ENCODE measurements at places on chromosomes 5 and 9. TPM values are rescaled to one million over a fixed set of nuclear protein-coding genes. Genes with fewer than 3 reads are reported as not detected.

Gene TYRP1
- total RNA-seq: not detected

Gene PCDHGA7
- 7.3 TPM for total RNA-seq

Gene LRRC70
- 10.4 TPM for total RNA-seq

DNA sequence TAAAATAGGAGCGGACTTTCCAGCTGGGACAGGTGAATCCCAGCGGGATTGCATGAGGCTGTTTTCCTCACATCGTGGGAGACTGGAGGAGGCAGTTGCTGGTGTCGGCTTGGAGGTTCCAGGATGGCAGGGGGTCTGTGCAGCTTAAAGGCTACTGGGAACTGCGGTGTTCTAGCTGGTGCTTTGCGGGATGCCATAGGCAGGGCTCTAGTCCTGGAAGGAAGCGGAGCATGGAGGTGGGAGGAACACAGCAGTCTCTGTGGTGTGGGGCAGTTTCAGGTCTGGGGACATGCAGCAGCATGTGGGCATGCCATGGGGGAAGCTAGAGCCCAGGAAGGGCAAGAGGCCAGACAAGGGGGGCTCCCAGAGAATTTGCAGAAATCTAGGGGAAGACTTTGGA is 141.5 kb downstream of the NSG2 start:
- DNase-seq: no peak

DNA sequence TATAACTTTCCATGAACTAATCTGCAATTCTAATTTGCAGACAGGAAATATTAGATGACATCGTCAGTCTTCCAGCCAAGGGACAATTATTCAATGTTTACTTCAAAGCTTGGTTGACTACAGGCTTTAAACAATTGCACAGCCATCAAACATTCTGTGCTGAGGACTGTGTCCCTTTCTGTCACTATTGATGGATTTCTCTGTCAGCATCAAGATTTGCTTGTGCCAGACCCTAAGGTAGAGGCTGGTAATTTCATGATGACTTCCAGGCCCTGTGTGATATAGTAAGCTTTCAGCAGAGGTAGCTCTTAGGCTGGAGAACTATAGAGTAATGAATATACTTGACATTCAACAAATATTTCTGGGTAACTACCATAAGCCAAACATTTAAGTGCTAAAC is 229.3 kb upstream of the ACTBL2 start:
- no peak for DNase-seq
